ENCODE measurements at places on chromosomes 2 and 18.

DNA sequence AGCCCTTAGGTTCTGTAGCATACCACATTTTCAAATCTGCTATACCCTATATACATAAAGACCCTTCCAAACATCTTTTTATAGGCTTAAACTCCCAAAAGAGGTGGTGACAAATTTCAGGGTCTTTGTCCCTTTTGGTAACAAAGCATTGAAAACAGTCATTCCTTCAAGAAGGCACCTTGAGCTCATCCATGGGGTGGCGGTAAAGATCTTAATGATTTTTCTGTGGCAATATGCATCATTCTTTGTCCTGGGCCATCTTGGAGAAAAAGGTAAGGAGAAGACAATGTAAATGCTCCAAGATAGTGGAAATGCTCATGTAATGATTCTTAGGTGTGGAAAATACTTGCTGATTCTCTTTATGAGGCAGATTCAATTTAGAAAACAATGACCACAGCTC lies 890.5 kb downstream of the CNTNAP5 start:
- no peak for DNase-seq

GRCh38 chr2:164879901-164880535 lies 38.4 kb upstream of the COBLL1 start:
- no peak for DNase-seq

DNA sequence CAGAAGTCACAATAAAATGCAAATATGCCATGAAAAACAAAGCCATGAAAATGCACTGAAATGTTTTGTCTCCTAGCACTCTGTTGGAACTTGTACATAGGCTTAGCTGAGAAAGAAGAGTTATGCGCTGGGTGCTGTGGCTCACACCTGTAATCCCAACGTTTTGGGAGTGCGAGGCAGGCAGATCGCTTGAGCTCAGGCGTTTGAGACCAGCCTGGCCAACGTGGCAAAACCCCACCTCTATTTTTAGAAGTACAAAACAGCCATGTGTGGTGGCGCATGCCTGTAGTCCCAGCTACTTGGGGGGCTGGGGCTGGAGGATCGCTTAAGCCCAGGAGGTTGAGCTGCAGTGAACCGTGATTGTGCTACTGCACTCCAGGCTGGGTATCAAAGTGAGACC lies 39.9 kb downstream of the IRS1 start:
- DNase-seq = no peak

DNA sequence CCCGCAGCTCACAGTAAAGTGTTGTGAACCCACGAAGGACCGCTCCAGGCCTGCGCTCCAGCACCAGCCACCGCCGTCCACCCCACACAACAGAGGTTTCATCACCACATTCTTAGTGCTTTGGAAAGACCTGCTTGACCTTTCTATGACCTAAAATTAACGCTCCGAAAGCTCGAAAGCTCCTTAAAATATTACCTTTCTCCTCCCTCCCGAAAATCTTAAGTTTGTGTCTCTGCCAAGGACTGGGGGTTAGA lies 149.2 kb downstream of the TWIST2 start:
- no peak for DNase-seq

GRCh38 chr2:79370976-79371538 lies 141.8 kb upstream of the CTNNA2 start:
- DNase-seq = no peak

DNA sequence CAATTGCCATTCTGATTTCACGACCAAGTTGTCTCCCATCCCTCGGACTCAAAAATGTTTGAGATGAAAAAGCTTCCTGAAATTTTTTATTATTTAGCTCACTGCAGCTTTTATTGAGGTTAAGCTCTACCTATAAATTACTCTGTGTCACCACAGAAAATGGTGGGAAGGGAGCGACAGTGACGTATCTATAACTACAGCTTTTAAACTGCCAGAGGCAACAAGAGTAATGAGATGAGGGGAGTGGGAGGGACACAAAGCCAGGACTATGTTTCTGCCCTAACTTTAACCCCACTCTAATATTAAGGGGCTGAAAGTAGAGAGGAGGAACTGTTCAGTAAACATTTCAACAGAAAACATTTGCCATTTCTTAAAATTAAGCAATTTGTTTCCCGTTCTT lies 37.4 kb downstream of the SMAD2 start:
- no peak for DNase-seq

- no peak for DNase-seq
Measured at GRCh38 chr2:150646746-150647145, 159.3 kb upstream of the RND3 start.

DNA sequence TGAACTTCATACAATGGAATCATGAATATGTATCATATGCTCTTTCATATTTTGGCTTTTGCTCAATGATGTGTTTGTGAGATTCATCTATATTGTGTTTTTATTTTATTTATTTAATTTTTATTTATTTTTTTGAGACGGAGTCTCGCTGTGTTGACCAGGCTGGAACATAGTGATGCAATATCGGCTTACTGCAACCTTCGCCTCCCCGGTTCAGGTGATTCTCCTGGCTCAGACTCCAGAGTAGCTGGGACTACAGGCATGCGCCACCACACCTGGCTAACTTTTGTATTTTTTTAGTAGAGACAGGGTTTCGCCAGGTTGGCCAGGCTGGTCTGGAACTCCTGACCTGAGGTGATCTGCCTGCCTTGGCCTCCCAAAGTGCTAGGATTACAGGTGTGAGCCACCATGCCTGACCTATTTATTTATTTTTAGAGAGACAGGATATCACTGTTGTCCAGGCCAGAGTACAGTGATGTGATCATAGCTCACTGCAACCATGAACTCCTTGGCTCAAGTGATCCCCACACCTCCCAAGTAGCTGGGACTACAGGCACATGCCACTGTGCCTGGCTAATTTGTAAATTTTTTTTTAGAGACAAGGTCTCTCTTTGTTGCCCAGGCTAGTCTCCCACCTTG lies 74.5 kb downstream of the TET3 start:
- no peak for DNase-seq

DNA sequence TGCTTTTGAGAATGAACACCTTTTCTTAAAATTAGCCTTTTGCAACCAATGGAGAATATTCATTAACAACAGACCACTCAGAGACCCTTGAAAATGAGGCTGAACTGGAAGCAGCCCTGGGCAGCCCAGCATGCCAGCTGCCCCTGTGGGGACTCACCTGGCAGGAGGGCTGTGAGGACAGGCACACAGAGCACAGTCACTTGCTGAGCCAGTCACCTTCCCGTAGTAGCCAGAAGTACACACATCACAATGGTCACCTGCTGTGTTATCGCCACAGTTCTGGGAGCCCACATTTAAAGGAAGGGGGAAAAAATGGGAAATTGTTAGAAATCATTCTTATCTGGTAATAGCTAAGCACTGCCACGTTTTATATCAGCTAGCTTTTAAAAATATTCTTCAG lies 115.5 kb downstream of the LAMA1 start:
- DNase-seq = no peak

GRCh38 chr2:155100261-155100660 lies 401.8 kb downstream of the KCNJ3 start:
- no peak for DNase-seq

DNA sequence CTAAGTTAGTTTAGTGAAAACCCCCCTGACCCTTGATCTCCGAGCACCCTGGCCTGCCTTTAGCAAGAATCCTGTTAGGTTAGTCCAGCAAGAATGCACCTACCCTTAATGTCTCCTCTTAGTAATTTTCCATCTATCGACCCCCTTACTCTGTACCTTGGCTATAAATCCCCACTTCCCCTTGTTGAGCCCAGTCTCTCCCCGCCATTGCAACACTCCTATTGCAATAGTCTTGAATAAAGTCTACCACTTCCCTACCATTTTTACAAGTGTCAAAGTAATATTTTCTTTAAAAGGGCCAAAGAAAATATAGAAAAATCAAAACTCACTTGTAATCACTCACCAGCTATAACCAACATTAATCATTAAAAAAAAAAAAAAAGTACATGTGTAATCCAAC lies 4.2 kb upstream of the ZBTB7C start:
- no peak for DNase-seq

GRCh38 chr2:176129813-176130146 lies 275 bp downstream of the HOXD8 start:
- DNase-seq = no peak

DNA sequence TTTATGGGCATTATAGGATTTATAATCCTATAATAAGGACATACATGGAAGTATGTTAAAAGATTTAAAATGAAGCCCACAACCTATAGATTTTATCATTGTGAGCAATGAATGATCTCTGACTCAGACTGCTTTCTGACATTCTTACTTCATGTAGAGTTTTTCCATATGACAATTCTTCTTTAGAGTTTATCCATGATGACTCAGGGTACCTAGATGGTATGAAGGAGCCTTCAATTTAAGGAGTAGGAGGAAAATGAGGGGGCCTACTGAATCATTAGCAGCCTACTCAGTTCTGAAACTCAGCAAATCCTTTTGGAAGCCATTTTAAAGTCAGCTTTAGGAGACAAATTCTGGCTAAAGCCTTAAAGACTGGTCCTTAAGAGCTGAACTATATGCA lies 10.4 kb downstream of the PELI1 start:
- no peak for DNase-seq

DNA sequence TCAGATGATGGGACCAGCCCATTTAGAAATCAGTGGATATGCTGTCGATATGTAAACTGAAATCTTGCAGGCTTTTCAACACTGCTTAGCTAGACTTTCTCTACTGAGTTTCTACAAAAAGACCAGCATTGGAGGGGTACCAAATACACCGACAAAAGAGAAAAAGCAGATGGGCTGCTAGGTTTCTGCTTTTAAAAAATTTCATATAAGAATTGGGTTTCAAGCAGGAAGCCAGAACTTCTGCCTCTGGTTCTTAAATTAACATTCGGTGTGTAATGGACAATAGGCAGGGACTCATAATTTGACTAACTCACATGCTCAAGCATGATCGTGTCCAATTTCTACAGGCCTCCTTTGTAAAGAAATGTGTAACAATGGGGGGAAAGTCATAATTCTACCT lies 3.1 kb downstream of the ARL4C start:
- DNase-seq = no peak

- no peak for DNase-seq
Measured at GRCh38 chr2:216829533-216829932, 30.3 kb downstream of the TNP1 start.

GRCh38 chr2:109395494-109396201 lies 218.1 kb downstream of the SEPTIN10 start:
- no peak for DNase-seq

Measured in CD4-positive, alpha-beta T cell treated with Interleukin-6 at 100 ng/mL for 8 hours (primary cell).